ENCODE measurements at places on chromosomes 1 and 21.

- peak; percentile 80 for DNase-seq
These were observed 120.0 kb downstream of the SETD4 start for GRCh38 chr21:35940074-35940927.

GRCh38 chr1:64801851-64802523 lies 57.1 kb downstream of the RAVER2 start:
- DNase-seq, result no peak

- no peak for DNase-seq
These were observed 11.7 kb downstream of the GADD45A start for GRCh38 chr1:67696708-67697107.

DNA sequence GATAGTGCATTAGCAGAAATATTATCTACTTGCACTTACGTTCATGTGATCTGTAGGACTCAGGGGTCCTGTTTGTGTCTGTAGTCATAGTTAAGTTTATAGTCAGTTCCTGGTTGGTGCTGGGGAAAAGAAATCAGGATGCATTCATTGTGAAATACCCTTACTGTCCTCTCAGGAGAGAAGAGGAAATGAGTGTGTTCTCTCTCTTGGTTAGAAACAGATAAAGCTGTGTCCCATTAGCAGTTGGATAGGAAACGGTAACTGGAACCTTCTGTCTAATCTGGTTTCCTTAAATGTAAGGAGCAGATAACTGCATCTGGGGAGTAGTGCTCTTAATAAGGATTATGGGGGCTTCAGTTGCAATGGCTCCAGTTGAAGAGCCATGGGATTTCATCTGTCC lies 8.9 kb downstream of the SDCCAG8 start:
- no peak for DNase-seq

DNA sequence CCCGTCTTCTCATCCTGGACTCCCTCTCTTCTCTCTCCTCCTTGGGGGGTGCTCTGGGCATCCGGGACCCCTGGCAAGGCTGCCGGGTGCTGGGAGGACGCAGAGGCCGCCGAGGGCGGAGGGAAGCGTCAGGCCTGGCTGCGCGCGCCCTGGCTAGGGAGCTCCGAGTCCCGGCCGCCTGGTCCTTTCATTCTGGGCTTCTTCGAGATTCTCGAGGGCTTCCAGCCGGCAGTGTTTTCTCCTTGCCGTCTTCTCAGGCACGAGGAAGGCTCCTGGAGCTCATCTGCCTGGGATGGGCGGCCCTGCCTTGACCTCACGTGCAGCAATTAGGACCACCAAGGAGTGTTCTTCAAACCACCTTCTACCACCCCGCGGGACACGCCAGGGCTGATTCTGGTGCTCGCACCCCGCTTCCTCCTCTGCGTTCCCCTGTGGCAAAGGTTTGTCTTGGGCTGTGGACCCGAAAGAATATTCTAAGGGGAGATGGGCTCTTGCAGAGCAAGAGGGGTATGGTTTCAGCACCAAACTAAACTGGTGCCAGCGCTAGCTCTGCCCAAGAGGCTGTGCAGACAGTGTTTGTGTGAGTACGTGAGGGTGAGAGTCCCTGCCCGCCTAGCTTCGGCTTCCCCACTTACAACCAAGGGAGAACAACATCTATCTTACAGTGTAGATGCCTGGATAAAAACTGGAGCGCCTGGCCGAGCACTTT lies 36.5 kb downstream of the PIK3CD start:
- DNase-seq, result peak; percentile 32

GRCh38 chr1:47611992-47612391 lies 174.1 kb downstream of the FOXD2 start:
- no peak for DNase-seq

DNA sequence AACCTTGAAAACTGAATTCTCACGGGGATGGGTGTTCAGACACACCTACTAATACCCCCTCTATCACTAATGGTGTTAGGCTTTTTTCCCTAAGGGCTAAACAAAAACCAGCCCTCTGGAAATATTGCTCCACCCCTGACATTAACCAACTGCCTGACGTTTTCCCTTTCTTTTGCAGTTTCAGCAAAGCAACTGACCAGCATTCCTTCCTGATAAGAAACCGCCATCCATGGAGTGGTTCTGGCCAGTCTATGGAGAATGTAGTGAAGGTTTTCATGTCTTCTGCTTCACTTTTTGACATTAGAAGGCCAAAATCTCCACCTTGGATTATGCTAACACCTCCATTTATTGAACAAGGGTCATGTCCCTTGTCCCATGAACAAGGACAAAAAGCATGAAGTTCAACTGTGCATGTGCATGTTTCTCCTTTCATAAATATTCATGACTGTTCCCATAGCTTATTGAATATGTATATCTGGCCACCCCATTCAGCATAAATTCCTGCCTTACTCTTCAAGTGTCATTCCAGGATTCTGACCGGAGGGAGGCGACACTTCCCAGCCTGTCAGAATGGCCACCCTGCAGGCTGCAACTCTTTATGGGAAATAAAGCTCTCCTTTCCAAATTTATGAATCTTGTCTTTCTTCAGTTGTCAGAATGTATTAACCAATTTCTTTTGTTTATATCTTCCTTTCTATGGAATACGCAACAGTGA lies 314.3 kb downstream of the HHIPL2 start:
- no peak for DNase-seq

DNA sequence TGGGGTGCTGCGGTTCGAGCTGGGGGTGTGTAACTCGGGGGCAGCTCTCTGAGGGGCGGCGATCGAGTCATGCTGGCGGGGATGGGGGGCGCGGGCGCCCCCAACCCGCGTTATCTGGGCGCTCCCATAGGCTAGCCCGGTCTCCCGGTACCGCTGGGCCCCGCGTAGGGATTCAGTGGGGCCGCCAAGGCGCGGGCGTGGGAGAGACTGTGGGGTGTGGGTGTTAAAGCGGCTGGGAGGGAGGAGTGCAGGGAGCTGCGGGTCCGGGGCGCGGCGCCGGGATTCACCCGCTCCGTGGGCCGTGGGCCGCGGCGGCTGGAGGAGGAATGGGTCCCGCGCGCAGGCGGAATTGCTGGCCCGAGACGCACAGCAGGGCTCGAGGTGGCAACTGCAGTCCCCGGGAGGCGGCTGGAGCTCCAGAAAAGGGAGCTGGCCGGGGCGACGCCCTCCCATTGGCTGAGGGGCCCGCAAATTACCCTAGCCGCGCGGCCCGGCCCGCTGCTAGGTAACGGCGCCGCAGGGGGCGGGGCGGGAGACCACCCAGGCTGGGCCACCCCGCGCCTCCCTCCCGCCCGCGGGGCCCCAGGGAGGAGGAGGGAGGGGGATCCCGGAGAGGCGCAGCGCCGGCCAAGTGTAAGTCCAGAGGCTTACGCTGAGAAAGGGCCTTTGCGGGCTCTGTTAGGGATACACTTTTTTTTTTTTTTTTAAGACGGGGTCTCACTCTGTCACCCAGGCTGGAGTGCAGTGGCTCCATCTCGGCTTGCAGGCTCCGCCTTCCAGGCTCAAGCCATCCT lies at the start of gene PTCH2:
Gene PTCH2, minus strand, starts transcription at position 392 of the 794 bp plus-strand sequence. Its CDS starts 321 bp downstream, at position 71.
- DNase-seq, result peak; percentile 48

DNA sequence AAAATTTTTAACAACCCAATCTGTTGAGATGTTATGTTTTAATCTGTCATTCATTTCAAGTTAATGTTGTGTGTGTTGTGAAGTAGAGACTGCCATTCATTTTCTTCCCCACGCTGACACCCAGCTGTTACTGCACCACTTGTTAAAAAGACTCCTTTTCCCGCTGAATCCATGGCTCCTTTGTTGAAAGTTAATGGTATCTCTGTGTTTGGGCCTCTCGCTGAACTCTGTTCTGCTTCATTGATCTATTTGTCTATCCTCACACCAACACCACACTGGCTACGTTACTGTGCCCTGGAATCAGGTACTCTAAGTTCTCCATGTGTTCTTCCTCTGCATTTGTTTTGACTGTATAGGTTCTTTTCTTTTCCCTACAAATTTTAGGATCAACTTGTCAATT lies 58.2 kb downstream of the PDE9A start:
- DNase-seq, result no peak

GRCh38 chr1:204977318-204977717 lies 65.7 kb upstream of the CNTN2 start:
- no peak for DNase-seq

All from SHP77 (cell line).